Activated T-helper 9 cell treated with anti-CD3 and anti-CD28 coated beads, Interleukin-2, amount 50 U/mL, for 16 hours (primary cell): ENCODE measurements at places on chromosomes 4 and X.

- no peak for DNase-seq
These were observed 98.3 kb downstream of the SORBS2 start for GRCh38 chr4:185713731-185714130.

- DNase-seq, result no peak
These were observed 181.3 kb downstream of the VEGFC start for GRCh38 chr4:176611381-176611780.

DNA sequence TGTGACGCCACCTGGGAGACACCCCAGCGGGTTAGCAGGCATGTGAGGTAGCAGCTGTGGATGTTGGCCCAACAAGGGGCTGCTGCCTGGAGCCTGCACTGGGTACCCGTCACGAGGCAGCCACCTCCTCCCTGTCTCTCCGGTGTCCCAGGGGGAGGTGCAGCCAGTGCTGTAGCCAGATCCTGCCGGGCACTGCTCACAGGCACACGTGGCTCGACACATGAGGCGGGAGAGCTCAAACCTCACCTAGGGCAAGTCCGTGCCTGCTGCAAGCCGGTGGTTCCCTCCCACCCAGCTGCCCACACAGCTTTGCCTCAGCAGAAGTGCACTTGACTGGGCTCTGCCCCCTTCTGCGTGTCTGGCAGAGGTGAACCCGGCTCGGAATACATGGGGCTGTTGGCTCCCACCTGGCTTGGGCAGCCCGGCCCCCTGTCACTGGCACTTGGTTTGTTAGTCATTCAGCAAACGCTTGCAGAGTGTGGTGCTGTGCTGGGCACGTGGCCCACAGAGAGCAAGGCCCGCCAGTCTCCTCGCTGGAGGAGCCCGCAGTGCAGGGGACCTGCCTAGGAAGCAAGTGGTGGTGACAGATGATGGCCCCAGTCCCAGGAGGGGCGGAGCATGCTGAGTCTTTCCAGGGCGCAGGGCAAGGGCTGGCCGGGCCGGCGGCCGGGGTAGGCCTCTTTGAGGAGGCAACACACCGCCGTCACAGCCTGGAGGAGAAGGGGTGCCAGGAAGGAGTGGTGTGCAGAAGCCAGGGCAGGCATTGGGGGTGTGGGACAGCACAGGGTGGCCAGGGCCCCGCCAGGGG lies 10.1 kb upstream of the SH3TC1 start:
- no peak for DNase-seq

- DNase-seq, result no peak
These were observed 924 bp upstream of the IRAK1 start for GRCh38 chrX:154020536-154021115.

DNA sequence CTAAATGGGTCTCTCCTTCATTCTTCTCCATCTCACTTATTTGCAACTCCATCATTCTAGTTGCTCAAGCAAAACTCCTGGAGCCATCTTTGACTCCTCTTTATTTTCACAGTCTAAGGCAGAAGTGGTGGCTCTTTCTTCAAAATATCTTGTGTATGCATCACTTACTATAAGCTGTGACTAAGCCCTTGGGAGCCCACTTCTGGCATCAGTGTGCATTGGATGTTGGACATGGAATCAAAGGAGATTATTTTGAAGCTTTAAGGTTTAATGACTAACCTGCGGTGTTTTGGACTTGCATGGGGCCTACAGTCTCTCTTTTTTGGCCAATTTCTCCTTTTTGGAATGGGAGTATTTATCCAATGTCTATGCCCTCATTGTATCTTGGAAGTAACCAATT lies 276.8 kb downstream of the SPOCK3 start:
- no peak for DNase-seq

- no peak for DNase-seq
These were observed 62.5 kb downstream of the ZNF330 start for GRCh38 chr4:141283152-141283551.

DNA sequence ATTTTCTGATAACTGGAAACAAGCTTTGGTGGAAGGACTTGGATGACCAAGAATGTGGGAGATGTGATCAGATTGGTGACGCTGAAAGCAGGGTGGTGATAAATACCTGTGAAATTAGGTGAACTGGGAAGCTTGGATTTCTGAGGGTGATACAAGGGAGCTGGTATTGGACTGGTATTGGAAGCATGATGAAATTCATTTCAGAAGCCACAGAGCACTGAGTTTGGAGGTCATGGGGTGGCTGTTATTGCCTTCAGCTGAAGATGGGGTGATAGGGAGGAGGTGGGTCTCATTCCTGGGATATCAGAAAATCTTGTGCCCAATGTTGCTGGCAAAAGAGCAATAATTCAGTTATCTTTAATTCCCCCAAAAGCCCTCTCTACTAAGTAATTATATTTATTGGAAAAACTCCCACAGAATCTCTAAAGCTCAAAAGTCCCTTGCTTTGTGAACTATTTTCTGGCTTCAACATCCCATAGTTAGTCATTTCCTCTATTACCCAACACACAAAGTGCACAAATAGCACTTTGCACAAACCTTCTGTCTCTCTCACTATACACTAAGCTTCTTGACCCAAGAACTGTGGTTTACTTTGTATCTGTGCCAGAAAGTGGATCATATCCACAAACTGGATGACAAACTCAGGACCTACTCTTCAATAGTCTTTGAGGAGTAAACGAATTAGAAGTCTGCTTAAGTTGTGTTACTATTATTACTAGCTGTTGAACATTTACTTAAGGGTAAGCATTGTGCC lies 23.1 kb upstream of the CAMK2D start:
- DNase-seq, result no peak

DNA sequence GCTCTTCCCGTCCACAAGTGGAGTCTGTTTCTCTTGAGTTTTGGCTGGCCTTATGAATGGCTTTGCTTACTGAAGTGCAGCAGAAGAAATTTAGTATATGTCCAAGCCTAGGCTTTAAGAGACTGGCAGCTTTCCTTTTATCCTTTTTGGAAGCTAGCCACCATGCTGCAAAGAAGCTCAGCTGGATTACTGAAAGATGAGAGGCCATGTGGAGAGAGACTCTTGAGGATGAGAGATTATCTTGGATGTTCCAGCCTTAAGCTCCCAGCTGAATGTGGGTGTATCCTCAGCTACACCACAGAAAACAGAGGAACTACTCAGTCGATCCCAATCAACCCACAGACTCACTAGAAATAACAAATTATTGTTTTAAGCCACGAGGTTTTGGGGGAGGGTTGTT lies 12.5 kb downstream of the CCNG2 start:
- no peak for DNase-seq

GRCh38 chr4:56261027-56261426 lies 126.3 kb downstream of the AASDH start:
- peak; percentile 21 for DNase-seq

GRCh38 chr4:1234309-1234695 lies 14.6 kb downstream of the CTBP1 start:
- DNase-seq, result no peak

GRCh38 chr4:128942607-128943006 lies 133.1 kb downstream of the JADE1 start:
- DNase-seq, result no peak

- no peak for DNase-seq
These were observed 181.7 kb downstream of the SLC39A8 start for GRCh38 chr4:102163404-102164140.

- no peak for DNase-seq
These were observed 27.5 kb upstream of the DOCK11 start for GRCh38 chrX:118468122-118468521.
